GM10248 (cell line): ENCODE measurements at places on chromosomes 6 and 20.

- DNase-seq, result peak; percentile 90
These were observed at the start of gene TAPBP for GRCh38 chr6:33313709-33314514. Gene TAPBP (minus strand): TSS chr6:33314078. CDS start chr6:33314041, 37 bp downstream.

- DNase-seq, result no peak
These were observed 14.2 kb upstream of the HLA-DRB1 start for GRCh38 chr6:32603888-32604287.

- DNase-seq, result no peak
These were observed 185.3 kb upstream of the AGPAT4 start for GRCh38 chr6:161459008-161459615.

DNA sequence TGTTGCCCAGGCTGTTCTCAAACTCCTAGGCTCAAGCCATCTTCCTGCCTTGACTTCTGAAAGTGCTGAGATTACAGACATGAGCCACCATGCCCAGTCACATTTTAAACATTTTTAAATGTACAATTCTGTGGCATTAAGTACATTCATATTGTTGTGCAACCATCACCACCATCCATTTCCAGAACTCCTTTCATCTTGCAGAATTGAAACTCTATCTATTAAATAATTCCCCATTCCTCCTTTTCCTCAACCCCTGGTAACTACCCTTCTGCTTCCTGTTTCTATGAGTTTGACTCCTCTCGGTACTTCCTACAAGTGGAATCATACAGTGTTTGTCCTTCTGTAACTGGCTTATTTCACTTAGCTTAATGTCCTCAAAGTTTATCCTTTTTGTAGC is 103.8 kb upstream of the NAA20 start:
- no peak for DNase-seq

DNA sequence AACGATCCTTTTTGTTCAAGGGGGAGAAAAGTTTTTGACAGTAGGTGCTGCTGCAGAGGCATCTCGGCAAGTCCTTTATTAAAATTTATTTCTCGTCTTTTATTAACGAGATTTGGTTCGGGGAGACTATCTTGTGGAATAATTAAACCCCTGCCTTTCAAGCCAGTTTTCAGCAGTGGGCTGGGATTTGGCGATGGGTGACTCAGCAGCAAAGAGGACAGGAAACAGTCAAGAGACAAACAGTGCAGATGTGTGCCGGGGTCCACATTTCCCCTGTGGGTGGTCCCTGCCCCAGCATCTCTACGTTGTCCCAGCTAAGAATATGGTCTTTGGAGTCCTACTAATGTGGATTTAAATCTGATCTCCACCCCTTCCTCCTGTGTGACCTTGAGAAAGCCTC is 282.8 kb downstream of the CDH26 start:
- no peak for DNase-seq

GRCh38 chr6:163999475-164000125 is 585.1 kb downstream of the QKI start:
- no peak for DNase-seq

- DNase-seq, result no peak
These were observed 101.0 kb upstream of the BEND3 start for GRCh38 chr6:107216197-107216933.

- DNase-seq, result peak; percentile 26
These were observed 636 bp downstream of the ELOVL2 start for GRCh38 chr6:11043378-11043960.

- no peak for DNase-seq
These were observed 17.9 kb downstream of the HLA-G start for GRCh38 chr6:29845405-29846006.

DNA sequence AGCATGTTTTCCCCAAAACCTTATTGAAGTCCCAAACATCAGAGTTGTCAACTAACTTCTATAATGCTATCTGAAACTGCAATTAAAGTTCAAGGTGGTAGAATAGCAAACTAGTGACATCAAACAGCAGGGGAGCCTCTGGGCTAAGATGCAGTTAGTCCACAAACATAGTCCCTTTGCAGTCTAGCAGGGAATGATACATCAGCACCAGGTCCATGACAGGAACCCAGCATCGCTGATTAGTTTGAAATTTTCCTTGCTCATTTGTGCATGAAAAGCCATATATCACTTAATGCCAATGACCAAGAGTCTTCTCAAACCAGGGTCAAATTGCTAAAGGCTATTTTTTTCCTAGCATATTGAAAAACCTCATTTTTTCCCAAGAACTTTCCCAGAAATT is 145.3 kb downstream of the HIVEP2 start:
- no peak for DNase-seq

DNA sequence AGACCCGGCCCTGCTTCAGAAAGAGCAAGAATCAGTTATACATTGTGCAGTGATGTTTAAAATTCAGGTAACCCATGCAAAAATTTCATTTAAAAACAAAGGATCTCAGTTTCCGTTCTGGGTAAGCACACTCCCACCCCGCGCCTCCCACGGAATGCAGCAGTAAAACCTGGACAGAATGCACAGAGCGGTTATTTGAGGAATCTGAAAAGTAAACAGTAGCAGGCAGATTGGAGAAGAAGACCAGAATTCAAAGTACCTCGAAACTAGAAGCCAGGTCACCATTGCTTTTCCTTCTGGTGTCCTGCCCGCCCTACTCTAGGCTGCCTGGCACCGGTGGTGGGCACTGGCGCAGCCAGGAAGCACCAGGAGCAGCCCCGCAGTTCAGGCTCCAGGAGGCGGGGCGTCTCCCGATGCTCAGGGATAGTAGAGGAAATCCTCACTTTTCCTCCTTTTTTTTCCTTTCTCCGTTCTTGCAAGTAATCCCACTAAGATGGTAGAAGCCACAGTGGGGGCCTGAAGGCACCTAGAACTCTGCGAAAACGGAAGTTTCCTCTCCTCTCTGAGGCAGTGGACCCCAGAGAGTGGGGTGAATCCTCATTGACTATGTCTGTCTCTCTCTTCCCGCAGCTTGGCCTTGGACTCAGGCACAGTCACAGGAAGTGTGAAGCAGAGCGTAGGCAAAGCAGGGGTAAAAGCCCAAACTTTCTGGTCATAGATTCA is 28.3 kb downstream of the METTL24 start:
- no peak for DNase-seq

- no peak for DNase-seq
These were observed 19.9 kb upstream of the CCN6 start for GRCh38 chr6:112033791-112034615.

- DNase-seq, result no peak
These were observed 426.0 kb downstream of the ADGRB3 start for GRCh38 chr6:69061066-69061465.

DNA sequence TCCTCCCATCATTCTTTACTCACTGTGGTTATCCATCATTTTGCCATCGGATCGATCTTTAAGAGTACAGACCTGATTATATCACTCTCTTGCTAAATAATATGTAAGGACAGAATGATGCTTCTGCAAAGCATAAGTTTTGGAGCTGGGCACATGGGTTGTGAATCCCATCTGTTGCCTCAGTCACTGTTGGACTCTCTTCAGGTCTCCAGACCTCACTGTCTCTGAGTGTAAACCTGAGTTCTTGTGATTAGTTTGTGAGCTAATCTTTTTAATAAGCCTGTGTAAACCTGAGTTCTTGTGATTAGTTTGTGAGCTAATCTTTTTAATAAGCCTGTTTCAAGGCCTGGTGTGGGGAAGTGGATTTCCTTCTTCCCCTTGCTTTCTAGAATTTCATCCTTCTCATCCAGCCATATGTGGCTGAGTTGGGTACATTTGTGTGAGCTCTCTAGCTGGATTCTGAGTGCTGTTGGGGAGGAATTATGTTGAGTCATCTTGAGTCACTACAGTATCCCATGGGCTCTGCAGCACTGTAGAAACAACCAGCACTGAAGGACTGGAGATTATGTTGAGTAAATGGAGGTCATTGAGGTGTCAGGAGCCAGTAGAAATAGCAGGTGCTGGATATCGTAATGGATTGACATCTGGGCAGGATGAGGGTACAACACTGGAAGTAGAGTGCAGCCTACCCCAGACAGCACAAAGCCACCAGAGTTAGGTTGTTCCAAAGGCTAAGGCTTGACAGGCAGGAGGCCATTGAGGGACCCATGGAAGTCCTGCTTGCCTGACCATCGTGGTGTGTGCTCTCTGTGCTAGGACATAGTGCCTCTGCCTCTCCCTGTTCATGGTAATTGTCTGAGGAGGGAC is 52.4 kb downstream of the SCAND1 start:
- DNase-seq, result no peak

DNA sequence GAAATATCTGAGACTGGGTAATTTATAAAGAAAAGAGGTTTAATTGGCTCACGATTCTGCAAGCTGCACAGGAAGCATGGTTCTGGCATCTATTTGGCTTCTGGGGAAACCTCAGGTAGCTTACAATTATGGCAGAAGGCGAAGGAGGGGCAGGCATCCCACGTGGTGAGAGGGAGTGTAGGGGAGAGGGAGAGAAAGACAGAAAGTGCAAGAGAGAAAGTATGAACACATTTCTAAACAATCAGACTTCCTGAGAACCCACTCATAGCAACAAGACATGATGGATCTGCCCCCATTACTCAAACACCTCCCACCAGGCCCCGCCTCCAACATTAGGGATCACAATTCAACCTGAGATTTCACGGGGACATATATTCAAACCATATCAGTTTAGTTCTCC is 107.4 kb downstream of the PERP start:
- DNase-seq, result no peak

- DNase-seq, result no peak
These were observed 23.7 kb downstream of the SERPINB1 start for GRCh38 chr6:2817903-2818443.

GRCh38 chr6:107021446-107022185 is 6.4 kb upstream of the MTRES1 start:
- DNase-seq, result no peak

DNA sequence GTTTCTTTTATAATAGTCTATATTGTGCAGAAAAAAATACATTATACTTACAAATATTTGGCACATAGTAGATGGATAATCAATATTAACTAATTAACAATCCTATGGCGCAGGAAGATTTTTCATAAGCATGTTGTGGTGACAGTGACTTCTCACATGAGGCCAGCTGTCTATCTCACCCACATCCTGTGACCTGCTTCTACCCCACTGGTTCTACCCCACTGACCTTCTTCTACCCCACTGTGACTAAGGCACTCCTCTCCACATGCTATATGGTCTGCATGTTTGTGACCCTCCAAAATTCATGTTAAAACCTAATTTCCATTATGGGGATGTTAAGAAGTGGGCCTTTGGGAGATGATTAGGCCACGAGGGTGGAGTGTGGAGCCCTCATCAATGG is 394.8 kb upstream of the AGPAT4 start:
- DNase-seq, result no peak

DNA sequence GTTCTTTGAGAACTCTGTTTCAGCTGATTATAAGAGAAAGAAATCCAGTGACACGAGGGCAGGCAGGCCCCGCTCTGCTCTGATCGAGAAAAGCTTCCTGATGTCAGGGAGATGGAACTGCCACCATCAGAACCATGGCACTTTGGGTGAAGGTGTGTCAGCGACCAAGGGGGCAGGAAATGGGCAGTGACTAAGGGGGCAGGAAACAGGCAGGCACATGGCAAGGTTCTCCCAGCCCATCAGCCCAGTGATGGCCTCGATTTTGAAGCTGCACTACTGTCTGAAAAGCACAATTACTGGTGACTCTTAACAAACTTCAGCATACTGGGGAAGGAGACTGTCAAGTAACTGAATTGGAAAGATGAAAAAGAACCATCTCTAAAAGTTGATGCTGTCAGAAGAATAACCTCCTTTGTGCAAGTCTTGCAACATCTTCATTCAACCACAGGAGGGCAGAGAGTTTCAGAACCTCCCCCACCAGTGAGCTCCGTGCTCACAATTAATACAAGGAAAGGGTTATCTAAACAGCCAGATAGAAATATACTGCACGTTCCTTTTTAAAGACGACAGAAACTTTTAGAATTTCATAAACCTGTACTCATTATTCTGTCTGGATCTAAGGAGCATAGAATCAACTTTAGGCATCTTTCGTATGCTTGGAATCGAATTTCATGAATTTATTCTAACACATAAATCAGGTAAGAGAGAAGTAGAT is 39.1 kb downstream of the TMX4 start:
- peak; percentile 46 for DNase-seq

GRCh38 chr6:33962246-33963027 is 158.6 kb upstream of the MLN start:
- DNase-seq, result no peak

DNA sequence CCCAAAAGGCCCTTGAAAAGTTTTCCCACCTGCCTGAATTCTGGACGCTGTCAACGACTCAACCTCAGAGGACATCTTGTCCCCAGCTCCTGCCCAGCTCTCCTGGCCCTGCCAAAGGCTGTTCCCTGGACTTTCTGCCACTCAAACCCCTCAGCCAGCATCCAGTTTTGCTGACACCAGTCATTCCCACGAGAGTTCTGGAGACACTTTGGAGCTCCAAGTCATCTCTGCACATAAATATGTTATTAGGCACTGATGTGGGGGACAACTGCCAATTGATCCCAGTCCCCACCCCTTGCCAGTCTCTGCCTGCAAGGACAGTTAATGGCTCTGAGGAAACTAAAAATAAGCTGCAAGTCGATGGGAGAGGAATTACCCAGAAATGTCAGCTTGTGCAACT is 38.9 kb upstream of the KCNB1 start:
- no peak for DNase-seq

DNA sequence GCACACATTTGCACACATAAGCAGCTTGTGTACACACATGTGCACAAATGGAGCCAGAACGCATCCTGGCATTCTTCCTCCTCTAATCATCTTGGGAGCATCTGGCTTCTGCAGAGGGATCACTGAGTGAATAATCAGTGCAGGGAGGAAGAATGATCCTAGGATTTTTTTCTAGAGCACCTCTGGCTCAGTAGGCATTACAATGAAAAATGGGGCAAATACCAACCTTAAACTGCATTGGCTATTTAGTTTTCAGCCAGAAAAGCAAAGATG is 205.7 kb upstream of the TCF21 start:
- no peak for DNase-seq

- no peak for DNase-seq
These were observed 120.4 kb downstream of the MRPL14 start for GRCh38 chr6:44006872-44007303.

DNA sequence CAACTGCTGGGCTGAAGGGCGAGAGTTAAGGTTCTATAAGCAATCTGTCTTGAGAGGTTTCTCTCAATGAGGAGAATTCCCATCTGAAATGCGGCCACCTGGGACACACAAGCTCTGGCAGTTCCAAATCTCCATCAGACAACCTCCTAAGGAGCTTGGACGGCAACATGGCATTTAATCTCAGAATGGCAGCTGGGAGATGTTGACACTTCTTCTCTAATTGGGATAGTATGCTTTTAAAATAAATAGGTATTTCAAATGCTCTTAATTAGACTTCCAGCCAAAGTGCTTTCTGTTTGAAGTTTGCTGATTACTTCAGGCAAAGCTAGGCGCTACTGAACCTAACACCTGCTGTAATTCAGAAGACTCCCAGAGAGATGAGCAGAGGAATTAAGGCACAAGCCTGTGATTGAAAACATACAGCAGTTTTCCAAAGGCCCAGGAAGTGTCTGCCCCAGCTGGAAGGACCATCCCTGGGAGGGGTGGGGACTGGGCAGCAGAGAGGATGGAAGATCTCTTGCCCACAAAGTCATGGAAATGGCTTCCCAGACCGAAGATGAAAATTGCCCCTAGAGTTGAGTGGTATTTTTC is 59.1 kb upstream of the KCNK16 start:
- DNase-seq, result no peak

GRCh38 chr20:971346-971745 is 30.8 kb downstream of the RSPO4 start:
- DNase-seq, result no peak
